Epithelial cell of proximal tubule (primary cell): ENCODE measurements at places on chromosomes 5 and 9. TPM values are rescaled to one million over a fixed set of nuclear protein-coding genes. Genes with fewer than 3 reads are reported as not detected.

DNA sequence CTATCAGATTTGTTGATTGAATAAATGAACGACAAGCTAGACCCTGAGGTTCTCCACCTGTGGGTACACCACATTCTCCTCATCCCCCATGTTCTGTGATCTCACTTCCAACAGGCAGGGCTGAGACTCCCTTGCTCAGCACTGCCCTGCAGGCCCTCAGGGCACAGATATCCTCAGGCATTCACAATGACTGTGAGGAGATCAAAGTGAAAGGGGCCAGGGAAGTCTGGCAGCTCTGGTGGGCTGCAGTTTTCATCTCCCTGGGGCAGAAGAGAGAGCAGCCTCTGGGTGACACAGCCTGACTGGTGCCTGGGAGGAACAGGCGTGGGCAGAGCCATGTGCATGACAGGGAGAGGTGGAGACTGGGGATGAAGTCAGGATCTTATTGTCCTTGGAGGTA, 142.4 kb upstream of the C9orf72 start:
- no peak for DNase-seq

DNA sequence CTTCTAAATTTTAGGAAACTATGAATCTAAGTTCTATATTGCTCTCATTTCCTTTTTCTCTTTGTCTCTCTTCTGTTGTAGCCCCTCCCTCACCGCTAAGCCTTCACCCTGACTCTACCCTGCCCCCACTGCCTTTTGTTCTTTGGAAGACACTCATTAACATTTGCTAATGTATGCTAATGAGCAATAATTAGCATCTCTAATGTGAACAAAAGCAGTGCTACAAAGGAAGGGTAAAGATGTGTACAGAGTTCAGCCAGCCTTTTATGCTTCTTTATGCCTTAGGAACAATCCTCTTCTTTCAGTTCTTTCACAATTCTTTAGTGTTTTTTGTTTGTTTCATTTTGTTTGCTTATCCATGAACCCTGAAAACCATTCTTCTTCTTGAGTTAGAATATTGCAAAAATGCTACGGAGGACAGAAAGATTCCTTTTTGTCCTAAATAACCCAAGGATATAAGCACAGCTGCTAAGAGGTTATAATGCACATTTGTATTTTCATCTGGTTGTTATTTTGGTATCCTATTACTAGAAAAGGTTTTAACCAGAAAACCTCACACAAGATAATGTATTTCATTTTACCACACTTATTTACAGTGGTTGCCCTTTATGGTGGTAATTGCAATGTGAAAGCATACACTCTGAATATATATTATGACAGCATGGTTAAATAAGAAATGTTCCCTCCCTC, 159.3 kb downstream of the TMC1 start:
- no peak for DNase-seq

DNA sequence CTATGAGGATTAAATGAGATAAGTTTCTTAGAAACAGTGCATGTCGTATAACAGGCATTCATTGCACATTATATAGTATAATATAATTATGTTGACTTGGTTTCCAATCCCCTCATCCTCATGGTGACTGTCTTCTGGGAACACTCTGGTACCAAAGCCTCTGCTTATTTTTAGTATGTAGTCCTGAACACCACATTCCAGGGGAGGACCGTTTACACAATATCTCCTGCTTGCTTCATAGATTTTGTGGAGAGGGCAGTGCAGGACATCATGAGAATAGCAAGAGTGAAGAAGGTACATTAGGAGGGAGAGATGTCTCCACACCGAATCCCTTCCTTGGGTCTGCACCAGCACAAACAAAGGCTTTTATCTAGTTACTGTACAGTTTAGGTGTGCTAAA, 20.5 kb upstream of the BHMT start:
- DNase-seq, result no peak

DNA sequence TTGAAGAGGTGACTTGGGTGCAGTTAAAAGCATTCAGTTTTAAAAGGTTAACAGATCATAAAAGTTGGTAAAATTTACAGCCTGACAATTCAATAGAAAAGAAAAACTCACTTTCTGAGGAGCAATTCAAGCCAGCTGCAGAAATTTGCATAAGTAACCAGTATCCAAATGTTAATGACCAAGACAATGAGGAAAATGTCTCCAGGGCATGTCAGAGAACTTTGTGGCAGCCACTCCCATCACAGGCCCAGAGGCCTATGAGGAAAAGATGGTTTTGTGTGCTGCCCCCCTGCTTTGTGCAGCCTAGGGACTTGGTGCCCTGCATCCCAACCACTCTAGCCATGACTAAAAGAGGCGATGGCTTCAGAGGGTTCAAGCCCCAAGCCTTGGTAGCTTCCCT, 1406.5 kb upstream of the ACO1 start:
- DNase-seq, result no peak

DNA sequence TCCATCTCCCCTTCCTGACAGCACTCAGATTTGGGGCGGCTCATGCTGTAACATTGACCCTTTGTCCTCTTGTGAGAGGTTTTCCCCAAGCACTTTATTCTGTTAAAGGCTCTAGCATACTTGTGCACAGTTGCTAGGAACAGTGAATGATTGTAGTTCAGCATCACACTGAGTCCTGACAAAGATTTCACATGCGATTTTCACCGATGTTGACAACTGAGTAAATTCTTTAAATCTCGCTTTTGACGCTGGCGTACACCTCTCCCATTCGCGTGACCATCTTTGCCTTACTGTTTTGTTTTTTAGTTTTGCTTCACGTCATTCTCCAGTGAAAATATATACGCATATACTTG, 780 bp downstream of the CDC37L1 start:
- DNase-seq, result no peak

DNA sequence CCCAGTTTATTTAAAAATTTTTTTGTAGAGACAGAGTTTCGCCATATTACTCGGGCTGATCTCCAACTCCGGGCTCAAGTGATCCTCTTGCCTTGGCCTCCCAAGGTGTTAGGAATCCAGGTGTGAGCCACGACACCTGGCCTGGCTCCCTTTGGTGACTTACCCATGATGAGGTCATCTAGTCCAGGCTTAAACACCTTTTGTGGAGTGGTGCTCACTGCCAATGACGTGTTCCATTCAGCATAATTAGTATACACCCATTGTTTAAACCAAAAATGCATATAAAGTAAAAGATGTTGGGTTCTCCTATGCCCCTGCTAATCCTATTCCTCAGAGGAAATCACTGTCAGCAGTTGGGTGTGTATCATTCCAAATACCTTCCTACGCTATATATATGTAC, 91.0 kb downstream of the HSPA4 start:
- DNase-seq, result no peak

GRCh38 chr9:121694600-121694999, 43.2 kb downstream of the DAB2IP start:
- DNase-seq, result no peak

DNA sequence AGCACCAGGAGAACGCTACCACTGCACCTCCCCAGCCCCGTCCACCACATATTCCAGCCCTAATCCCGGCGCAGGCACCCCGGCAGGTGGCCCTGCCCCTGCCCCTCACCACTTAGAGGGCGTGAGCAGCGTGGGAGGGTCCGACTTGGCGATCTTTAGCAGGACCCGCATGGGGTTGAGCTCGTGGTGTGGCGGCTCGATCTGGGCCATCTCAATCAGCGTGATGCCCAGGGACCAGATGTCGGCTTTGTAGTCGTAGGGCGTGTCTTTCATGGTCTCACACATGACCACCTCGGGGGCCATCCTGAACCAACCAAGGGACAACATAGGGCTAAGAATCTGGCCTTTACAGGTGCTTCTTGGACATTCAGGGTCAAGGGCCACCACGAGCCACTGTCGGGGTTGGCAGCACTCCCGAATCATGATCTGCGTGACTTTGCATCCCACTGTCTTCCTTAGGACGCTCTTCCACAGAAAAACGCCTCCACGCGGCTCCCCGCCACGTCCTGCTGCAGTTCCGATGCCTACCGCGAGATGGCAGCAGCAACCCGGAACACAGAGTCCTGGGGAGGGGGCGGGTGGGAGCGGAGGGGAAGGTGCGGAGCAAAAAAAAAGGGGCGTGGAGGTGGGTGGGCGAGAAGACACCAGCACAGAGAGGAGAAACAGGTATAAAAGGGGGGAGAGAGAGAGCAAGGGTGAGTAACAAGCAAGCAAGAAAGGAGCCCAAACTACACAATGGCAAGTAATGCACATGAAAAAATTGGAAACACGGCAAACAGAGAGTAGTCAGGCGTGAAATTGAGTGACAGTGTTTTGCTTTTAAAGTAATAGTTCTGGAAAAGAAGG, 81.3 kb downstream of the STK10 start:
- DNase-seq, result no peak

DNA sequence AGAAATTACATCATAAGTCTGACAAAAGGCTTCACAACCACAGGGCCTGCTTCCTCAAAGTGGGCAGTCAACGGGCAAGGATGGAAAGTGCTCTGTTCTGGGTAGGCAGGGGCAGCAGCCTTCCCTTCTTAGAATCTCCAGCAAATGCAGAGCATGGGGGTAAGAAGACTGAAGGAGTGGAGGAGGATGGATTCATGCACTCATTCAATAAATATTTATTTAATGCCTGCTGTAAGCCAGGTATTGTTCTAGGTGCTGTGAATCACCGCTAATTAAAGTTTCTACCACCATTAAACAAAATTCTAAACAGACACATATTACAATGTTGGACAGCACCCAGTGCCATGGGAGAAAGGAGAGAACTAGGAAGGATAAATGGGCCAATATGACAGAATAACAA, 195.6 kb downstream of the ELAVL2 start:
- DNase-seq, result no peak

- DNase-seq, result peak; percentile 55
Observed at GRCh38 chr5:61673007-61673735, 341.1 kb downstream of the ZSWIM6 start.

GRCh38 chr9:4618700-4619099, 43.4 kb upstream of the PLPP6 start:
- no peak for DNase-seq

- no peak for DNase-seq
Observed at GRCh38 chr9:98533132-98533531, 175.6 kb downstream of the GABBR2 start.

DNA sequence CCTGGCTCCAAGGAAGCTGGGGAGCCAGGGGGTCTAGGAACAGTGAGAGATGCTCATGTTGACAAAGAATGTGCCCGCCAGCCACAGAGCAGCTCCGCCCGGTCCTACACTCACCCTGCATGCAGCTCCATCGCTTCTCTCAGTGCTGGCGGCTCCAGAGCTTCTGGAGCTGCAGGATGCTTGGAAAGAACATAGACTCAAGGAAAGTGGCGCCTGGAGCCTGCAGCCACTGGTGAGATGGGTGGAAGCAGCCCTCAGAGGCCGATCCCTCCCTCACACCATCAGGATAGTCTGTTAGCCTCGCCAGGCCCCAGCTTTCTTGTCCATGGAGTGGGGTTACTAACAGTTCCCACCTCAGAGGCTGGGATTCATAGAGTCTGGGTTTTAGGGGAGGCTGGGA, 26.4 kb upstream of the SLC6A19 start:
- no peak for DNase-seq

DNA sequence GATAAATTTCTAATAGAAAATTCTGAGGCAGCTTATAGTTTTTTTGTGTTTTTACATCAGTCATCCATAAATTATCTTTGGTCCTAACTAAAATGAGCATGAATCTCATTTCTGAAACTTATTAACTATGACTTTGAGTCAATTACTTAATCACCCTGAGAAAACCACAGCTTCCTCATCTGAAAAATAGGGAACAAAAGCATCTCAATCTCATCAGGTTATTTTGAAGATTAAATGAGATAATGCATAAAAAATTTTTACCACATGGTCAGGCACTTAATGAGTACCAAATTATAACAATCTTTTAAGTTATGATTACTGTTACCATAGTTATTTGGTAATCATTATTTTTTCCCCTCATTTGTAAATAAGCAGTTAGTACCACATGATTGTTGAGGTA, 279.1 kb downstream of the MAST4 start:
- DNase-seq, result no peak

DNA sequence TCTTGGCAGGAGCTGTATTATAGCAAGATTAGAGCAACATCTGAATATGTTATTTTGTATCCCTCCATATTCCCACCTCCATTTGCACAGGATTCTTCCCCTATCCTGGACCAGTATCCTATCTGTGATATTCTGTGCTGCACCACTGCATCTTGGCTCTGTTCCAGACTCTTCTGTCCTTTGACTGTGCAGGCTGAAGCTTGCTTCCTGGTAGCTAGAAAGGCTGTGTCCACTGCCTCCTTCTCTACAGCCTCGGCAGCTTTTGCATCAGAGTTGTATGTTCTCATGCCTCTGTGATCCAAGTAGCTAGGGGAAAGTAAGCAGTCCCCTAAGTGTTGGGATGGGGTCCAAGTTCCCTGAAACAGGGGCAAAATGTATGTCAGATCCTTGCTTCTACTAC, 104.1 kb downstream of the GAS1 start:
- no peak for DNase-seq

DNA sequence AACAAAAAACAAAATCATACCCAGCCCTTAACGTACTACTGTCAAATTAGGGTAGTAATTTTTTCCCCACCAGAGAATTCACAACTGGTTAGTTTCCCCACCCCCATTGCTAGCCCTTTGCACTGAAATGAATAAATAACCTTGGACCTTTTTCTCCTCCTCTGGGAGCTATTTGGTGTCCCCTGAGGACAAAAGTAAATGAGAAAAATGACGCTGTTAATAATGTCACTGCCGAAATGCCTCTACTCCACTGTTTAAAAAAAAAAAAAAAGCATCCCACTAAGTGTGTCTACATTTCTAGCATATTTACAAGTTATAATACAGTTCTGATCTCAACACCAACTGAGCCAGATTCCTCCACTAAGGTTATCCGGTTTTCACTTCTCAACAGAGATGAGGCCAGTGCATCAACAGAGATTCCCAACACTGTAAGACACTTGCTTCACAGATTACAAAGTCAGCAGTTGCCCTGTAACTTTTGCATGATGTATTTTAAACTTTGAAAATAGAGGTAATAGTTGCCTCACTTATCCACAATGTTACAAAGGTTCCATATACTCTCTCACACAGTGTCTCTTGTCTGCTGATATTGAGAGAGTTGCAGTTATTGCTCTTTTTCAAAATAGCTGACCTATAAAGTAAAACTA, 5.1 kb upstream of the NFIB start:
- DNase-seq, result no peak

DNA sequence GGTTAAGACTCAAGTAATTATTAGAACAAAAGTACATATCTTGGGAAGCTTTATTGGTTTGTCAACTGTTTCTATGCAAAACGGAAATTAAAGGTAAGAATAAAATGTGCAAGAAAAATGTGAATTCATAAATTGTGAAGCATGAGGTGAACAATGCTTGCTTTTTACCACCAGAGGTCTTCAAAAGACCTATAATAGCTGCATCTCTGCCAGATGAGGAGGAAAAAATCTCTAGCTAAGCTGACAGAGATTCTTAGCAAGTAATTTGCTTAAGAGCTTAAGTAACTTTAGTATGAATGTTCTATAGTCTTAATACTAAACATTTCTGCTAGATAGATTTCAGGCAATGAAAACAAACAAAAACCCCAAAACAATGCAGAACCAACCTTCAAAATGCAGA, 54.1 kb downstream of the MRPS30 start:
- DNase-seq, result no peak

GRCh38 chr5:61084658-61085057, 77.6 kb downstream of the SMIM15 start:
- DNase-seq, result no peak

GRCh38 chr5:95022967-95023695, 261.8 kb downstream of the MCTP1 start:
- DNase-seq, result no peak

CSF1R gene
- not detected in 2 replicates for total RNA-seq

DIRAS2 gene
- 3.4 and 4.8 TPM in 2 replicates for total RNA-seq

FAM169A gene
- 8.9 and 11.1 TPM in 2 replicates for total RNA-seq

INSL4 gene
- total RNA-seq, result not detected in 2 replicates

LRRC19 gene
- not detected in 2 replicates for total RNA-seq

MAMDC4 gene
- 1.2 and 4.8 TPM in 2 replicates for total RNA-seq

KCNV2 gene
- not detected in 2 replicates for total RNA-seq

TAF1L gene
- total RNA-seq, result under 0.01 TPM in 1 of 2 replicates, not detected in the other

PCDHA4 gene
- 1.6 TPM in 1 of 2 replicates, not detected in the other for total RNA-seq

TTC23L gene
- 0.29 TPM in 1 of 2 replicates, not detected in the other for total RNA-seq

HTR1A gene
- total RNA-seq, result not detected in 2 replicates
